NCI-H446 treated with DMSO at 0.1 percent for 48 hours (cell line): ENCODE measurements at places on chromosomes 5 and 9.

DNA sequence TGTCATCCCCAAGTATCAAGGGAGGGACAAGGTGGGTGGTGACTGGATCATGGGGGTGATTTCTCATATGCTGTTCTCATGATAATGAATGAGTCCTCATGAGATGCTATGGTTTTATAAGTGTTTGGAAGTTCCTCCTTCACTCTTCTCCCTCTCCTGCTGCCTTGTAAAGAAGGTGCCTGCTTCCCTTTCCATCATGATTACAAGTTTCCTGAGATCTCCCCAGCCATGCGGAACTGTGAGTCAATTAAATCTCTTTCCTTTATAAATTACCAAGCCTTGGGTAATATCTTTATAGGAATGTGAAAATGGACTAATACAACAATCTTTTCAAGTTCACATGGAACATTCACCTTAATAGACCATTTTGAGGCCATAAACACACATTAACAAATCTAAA is 21.5 kb upstream of the DOCK2 start:
- DNase-seq = no peak

- no peak for DNase-seq
These were observed 4.9 kb upstream of the RARS1 start for GRCh38 chr5:168481330-168481788.

DNA sequence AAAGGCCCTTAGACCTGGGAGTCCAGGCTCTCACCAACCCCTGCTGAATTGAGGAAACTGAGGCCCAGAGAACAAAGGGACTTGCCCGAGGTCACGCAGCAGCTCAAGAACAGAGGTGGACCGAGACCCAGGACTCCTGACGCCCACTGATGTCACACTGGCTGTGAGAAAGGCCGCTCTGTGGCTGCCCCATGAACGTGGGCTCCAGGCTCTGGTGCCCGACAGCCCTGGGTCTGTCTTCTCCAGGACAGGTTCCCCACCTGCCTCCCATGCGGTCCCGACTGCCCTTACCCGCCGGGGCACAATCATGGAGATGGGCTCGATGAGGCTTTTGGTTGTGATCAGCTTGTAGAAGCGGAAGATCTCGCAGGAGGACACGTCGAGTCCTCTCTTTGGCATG is 9.3 kb upstream of the TRIM14 start:
- no peak for DNase-seq

- DNase-seq = no peak
These were observed 98.2 kb upstream of the RIOK2 start for GRCh38 chr5:97281257-97281656.

DNA sequence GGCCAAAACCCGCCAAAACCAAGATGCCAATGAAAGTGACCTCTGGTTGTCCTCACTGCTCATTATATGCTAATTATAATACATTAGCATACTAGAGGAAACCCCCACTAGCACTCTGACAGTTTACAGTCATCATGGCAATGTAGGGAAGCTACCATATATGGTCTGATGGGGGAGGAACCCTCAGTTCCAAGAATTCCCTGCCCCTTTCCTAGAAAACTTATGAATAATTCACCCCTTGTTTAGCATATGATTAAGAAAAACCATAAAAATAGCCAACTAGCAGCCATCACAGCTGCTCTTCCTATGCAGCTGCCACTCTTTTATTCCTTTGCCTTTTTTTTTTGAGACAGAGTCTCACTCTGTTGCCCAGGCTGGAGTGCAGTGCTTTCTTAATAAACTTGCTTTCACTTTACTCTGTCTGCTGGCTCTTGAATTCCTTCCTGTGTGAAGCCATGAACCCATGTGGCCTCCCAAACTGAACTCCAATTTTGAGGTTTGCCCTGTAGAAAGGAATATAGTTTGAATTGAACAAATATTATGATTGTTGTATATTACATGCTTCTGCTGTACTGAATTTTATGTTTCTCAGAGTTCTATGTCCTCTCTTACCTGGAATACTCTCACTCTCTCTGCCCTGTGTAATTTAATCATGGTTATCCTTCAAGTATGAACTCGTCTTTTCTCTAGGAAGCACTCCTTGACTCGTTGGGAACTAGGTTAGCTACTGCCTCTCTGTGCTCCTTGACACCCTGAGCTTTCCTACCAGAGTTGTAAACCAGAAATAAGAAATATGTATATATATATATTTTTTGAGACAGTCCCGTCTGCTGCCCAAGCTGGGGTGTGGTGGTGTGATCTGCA is 59.8 kb downstream of the KIAA1958 start:
- DNase-seq = no peak

DNA sequence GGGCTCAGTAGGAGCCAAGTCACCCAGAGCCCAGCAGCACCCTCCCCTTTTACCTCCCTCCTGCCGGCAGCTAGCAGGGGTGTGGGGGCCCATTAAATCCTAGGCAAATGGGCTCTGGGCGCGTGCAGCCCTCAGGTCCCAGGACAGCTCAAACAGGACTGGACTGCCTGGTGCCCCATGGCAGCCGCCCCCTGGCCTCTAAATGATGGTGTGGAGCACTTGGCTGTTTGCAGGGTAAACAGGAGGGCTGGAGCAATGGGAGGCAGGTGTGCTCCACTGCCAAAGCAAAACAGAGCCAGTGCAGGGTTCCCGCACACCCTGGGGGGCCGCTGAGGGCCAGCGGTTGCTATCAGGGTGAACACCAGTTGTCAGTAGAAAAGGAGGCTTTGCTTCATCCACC is 55.9 kb upstream of the C5orf58 start:
- no peak for DNase-seq

- no peak for DNase-seq
These were observed 13.6 kb downstream of the AHRR start for GRCh38 chr5:334903-335739.

- DNase-seq = peak; percentile 60
These were observed 73.8 kb downstream of the RGS3 start for GRCh38 chr9:113537229-113537810.

- no peak for DNase-seq
These were observed 48.3 kb upstream of the POU4F3 start for GRCh38 chr5:146290318-146290717.

DNA sequence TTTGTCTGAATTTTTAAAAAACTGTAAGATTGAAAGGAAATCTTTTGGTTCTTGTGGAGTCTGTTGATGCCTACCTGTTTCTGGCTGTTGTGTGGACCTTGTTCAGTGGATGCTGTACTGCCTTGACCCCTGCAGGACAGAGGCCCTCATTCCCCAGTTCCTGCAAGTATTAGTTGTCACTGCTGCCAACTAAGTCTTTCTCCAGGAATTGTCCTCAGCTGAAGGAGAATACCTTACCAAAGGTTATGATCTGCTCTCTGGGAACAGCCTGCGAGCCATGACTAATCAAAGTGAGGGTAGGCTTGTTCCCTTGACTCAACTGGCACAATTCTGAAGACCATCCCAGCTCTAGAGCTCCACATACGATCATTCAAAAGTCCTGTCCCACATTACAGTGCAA is 145.3 kb upstream of the FST start:
- no peak for DNase-seq
